Effector memory CD8-positive, alpha-beta T cell (primary cell): ENCODE measurements at places on chromosomes 7 and 10.

DNA sequence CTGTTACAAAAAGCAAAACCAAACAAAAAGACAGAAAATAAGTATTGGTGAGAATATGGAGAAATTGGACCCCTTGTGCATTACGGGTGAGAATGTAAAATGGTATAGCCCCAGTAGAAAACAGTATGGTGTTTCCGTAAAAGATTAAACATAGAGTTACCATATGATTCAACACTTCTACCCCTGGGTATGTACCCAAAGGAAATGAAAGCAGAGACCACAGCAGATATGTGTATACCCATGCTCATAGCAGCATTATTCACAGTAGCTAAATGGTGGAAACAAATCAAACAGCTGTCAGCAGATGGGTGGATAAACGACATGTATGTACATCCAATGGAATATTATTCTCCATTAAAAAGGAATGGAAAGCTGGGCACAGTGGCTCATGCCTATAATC lies 42.4 kb downstream of the STARD3NL start:
- no peak for DNase-seq
- H3K36me3 ChIP-seq: peaks cover 28% of the 10 kb centered on the region
- no peaks in the 10 kb centered on the region for H3K27me3 ChIP-seq
- peaks cover 92% of the 10 kb centered on the region for H3K4me1 ChIP-seq

- no peak for DNase-seq
- no peak overlapping the region for H3K27ac ChIP-seq
- peaks cover 3% of the 10 kb centered on the region for H3K36me3 ChIP-seq
- no peaks in the 10 kb centered on the region for H3K4me1 ChIP-seq
- H3K4me3 ChIP-seq: no peak overlapping the region
Observed at GRCh38 chr10:69247313-69247710, 27.2 kb downstream of the HKDC1 start.

GRCh38 chr10:65892284-65892683 lies 1033.6 kb upstream of the LRRTM3 start:
- no peaks in the 10 kb centered on the region for H3K4me1 ChIP-seq
- DNase-seq: no peak
- no peaks in the 10 kb centered on the region for H3K36me3 ChIP-seq
- no peak overlapping the region for H3K27ac ChIP-seq
- H3K27me3 ChIP-seq: no peaks in the 10 kb centered on the region
- H3K4me3 ChIP-seq: no peak overlapping the region

GRCh38 chr10:94042001-94042833 lies 48.5 kb downstream of the PLCE1 start:
- H3K27me3 ChIP-seq: no peaks in the 10 kb centered on the region
- DNase-seq: no peak
- H3K36me3 ChIP-seq: no peaks in the 10 kb centered on the region

DNA sequence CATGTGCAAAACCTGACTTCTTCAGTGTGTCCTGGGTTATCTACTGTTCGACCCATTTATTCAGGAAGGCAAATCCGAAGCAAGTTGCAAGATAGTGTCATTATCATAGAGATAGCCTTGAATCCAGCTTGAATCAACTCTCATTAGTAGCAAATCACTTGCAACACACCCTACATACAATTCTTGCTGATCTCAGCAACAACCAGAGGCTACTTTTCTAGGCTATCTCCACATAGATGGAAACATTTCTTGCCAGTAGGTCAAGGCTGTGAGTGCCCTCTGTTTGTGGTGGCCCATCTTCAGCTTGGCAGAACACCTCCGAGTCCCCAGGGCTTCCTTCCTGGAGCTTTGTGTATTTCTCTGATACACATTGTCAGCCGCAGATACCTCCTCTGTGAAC lies 12.0 kb downstream of the UBTD1 start:
- no peak overlapping the region for H3K4me3 ChIP-seq
- DNase-seq: no peak
- peaks cover 2% of the 10 kb centered on the region for H3K4me1 ChIP-seq
- no peak overlapping the region for H3K27ac ChIP-seq
- H3K36me3 ChIP-seq: peaks cover 7% of the 10 kb centered on the region

DNA sequence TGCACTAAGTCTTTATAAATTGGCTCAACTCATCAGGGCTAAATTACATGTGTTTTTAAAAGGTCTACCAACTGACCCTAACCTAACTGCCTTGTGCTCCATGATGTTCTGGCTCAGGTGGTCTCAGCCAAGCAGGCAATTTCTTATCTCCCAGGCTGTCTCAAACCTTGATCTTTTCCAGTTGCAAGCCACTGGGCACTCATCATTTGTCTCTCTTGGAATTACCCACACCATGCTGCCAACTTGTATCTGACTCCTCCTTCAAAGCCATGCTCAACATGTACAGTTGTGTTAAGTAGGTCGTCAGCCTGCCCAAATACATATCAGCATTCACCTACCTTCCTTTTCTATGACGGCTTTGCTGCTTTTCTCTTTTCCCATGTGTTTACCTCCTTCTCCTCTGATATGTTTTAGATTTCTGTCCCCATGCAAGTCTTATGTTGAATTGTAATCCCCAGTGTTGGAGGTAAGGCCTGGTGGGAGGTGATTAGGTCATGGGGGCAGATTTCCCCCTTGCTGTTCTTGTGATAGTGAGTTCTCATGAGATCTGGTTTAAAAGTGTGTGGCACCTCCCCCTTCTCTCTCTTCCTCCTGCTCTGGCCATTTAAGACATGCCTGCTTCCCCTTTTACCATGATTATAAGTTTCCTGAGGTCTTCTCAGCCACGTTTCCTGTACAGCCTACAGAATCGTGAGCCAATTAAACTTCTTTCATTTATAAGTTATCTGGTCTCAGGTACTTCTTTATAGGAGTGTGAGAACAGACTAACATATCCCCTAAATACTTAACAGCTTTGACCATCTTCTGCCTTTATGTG lies 130.0 kb downstream of the ELAPOR2 start:
- peaks cover 4% of the 10 kb centered on the region for H3K36me3 ChIP-seq
- no peak overlapping the region for H3K27ac ChIP-seq
- no peak for DNase-seq
- H3K27me3 ChIP-seq: no peaks in the 10 kb centered on the region
- no peaks in the 10 kb centered on the region for H3K4me1 ChIP-seq

- peaks cover 25% of the 10 kb centered on the region for H3K27me3 ChIP-seq
- H3K36me3 ChIP-seq: no peaks in the 10 kb centered on the region
- H3K4me3 ChIP-seq: no peak overlapping the region
Observed at GRCh38 chr10:114703377-114704107, 45.5 kb upstream of the ABLIM1 start.

- H3K27ac ChIP-seq: no peak overlapping the region
- no peak overlapping the region for H3K4me3 ChIP-seq
- H3K4me1 ChIP-seq: no peaks in the 10 kb centered on the region
- no peaks in the 10 kb centered on the region for H3K27me3 ChIP-seq
Observed at GRCh38 chr7:11450281-11450680, 381.7 kb downstream of the THSD7A start.

DNA sequence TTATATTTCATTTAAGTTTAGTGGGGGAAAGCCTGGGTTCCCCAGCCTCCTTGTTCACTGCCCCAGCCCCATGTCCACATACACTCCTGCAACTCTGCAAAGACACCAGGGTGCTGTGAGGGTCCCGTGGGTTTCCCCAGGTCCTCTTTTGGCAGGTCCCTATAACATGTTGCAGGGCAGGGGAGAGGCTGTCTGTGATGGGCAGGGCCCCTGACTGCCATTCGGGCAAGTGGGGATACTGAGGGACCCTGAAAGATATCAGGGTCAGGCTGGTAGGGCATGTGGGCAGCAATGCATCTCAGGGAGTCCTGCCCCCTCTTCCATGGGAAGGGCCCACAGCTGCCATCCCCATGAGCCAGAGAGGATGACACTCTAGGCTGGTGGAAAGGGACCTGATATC lies 28.4 kb downstream of the RASGEF1A start:
- no peak for DNase-seq
- H3K4me1 ChIP-seq: peaks cover 4% of the 10 kb centered on the region
- no peaks in the 10 kb centered on the region for H3K36me3 ChIP-seq

DNA sequence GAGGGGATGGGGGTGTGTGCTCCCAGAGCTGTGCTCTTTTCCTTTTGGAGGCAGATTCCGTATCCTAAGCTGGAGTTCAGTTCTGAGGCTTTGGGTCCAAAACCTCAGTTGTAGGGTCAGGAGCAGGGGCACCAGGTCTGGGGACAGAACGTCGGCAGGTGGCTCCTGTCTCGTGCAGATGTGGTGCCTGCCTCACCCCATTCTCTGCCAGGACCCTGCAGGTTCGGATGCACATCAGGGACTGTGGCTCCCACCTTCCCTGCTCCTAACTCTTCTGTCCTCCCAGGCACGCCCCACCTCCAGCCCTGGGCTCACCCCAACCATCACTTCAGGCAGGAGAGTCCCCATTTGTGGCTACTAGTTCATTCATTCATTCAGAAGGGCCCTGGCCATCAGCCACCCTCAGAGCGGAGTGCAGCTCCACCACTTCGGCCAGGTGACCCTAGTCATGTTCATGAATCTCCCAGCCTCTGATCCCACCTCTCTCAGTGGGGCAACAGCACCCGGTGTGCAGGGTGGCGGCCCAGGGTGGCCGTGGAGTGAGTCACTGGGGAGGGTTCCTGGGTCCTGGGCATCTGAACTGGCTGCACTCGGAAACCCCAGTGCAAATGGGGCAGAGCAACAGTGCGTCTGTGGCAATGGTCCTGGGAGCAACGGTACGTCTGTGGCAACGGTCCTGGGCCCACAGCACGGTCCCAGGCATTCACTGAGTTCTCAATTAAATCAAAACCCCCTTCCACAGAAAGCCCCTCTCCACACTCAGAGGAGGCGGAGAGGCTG lies 100.8 kb upstream of the FAM20C start:
- no peaks in the 10 kb centered on the region for H3K36me3 ChIP-seq
- DNase-seq: no peak
- peaks cover 4% of the 10 kb centered on the region for H3K4me1 ChIP-seq
- no peak overlapping the region for H3K27ac ChIP-seq
- no peak overlapping the region for H3K4me3 ChIP-seq

GRCh38 chr10:43026039-43026973 lies 50.6 kb upstream of the RET start:
- peaks cover 18% of the 10 kb centered on the region for H3K27me3 ChIP-seq
- no peak overlapping the region for H3K27ac ChIP-seq
- no peaks in the 10 kb centered on the region for H3K36me3 ChIP-seq
- DNase-seq: no peak
- no peaks in the 10 kb centered on the region for H3K4me1 ChIP-seq

- DNase-seq: no peak
- H3K27ac ChIP-seq: no peak overlapping the region
- no peaks in the 10 kb centered on the region for H3K36me3 ChIP-seq
- H3K27me3 ChIP-seq: peaks cover 6% of the 10 kb centered on the region
- no peaks in the 10 kb centered on the region for H3K4me1 ChIP-seq
Observed at GRCh38 chr10:127407551-127407950, 141.6 kb upstream of the NPS start.

DNA sequence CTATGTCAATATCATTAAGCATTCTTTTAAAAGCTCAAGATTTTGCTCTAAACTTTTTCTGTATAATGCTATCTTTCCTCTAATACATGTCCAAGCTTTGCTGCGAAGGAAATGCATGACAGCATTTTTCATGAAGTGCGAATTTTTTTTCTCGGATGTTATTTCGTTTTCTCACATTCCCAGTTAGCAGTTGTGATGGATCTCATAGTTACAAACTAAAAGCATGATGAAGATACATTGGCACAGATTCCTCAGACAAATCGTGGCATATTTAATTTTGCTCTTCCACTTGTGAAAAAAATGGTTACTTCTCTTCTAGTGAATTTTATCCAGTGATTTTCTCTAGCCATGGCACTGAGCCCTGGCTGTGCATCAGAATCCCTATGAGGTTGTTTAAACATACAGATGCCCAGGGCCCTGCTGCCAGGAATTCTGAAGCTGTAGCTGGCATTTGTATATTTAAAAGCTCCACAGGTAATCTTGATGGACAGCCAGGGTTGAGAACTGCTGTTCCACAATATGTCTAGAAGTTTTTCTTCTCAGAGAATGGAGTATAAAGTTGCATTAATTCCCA lies 299.8 kb upstream of the NEBL start:
- no peak overlapping the region for H3K27ac ChIP-seq
- H3K4me3 ChIP-seq: no peak overlapping the region
- no peak for DNase-seq
- peaks cover 5% of the 10 kb centered on the region for H3K27me3 ChIP-seq
- H3K36me3 ChIP-seq: no peaks in the 10 kb centered on the region

- no peaks in the 10 kb centered on the region for H3K4me1 ChIP-seq
- H3K36me3 ChIP-seq: no peaks in the 10 kb centered on the region
- no peak for DNase-seq
Observed at GRCh38 chr10:43027331-43027955, 49.4 kb upstream of the RET start.

DNA sequence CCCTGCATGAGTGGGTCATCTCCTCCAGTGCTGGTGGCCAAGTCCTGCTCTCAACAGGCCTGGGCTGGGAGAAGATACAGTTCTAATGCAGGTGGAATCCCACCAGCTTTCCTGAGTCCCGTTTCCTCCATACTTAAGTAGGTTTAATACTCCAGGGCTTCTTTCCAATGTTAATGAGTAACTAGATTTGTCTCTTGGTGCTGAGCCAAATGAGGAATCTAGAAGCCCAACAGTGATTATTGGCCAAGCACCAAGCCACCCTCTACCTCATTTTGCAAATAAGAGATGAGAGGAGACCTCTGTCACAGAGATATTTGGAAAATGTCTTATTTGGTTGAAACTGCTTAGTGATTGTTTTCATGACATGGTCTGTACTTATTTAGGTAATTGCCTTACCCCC lies 37.1 kb downstream of the STARD3NL start:
- DNase-seq: no peak
- peaks cover 50% of the 10 kb centered on the region for H3K4me1 ChIP-seq
- H3K4me3 ChIP-seq: no peak overlapping the region
- H3K27ac ChIP-seq: peak overlapping the region; percentile 90
- H3K36me3 ChIP-seq: peaks cover 24% of the 10 kb centered on the region
- no peaks in the 10 kb centered on the region for H3K27me3 ChIP-seq

DNA sequence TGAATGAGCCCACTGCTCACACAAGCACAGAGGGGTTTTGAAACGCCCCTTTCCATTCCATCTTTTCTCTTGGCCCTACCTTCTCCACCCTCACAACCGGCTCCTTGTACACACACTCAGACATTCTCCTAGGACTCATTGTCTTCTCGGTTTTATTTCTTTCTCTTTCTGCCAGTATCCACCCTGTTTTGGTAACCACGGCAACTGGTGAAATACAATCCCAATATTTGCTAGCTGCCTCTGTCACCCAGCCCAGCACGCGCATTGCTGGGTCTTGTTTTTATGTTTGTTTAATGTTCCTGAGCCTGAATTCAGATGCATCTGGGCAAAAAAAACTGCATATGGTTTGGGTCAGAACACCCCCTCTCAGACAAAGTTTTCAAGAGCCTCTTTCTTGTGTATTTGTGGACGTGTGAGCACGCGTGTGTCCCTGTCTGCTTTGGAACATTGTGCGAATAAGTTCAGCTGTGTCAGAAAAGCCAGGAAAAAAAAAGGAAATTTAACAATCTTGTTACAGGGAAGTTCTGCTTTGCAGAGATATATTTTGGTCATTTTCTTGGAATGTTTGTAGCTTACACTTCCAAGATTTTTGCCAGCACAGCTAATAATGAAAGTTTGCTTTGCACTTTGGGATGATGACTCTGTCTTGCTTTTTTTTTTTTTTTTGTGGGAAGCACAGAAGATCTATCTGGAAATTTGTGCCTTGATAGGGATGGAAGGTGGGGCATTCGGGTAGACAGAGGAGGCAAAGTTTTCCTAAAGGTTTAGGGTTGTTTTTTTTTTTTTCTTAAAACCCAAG lies 225.9 kb downstream of the TRIL start:
- no peak overlapping the region for H3K4me3 ChIP-seq
- H3K27ac ChIP-seq: no peak overlapping the region
- no peaks in the 10 kb centered on the region for H3K4me1 ChIP-seq
- no peak for DNase-seq
